ENCODE measurements at places on chromosomes 1 and 21.

DNA sequence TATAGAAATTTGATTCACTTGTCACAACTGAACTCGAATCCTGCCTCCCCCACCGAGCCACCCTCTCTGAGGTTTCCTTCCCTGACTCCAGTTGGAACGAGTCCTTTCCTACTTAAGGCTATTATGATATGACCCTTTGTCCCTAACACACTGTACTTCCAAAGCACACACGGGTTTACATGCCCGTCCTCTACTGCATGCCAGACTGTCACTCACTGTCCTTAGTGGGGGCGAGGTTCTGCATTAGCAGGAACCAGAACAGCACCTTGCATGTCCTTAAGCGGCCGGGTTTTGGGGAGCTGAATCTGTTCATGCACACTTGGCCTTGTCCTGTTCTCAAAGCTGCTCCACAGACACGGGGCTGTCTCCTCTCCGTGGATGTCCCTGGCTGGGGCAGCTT, 164.6 kb upstream of the KCNJ6 start:
- DNase-seq, result no peak

- DNase-seq, result no peak
These were observed 43.5 kb upstream of the JAK1 start for GRCh38 chr1:65009724-65010420.

DNA sequence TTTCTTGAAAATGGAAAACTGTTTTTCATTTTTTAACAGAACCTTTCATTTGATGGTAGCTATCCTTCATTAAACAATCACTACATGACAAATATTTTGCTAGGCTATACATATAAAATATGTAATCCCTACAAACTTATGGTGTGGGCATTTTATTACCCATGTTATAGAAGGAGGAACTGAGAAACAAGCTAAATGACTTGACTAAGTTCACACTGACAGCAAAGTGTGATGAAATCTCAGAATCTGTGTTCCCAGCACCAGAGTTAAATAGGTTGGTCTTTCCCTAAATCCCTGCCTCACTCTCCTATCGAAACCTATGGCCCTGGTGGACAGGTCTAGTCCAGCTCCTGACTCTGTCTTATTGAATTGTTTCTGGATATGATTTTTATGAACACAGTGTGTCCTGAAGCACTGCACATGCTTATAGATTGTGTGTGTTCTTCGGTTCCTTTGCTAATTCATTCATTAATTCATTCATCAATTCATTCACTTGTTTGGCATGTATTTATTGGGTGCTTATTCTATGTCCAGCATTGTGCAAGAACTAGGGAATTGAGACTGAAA, 301.0 kb downstream of the GRIK1 start:
- no peak for DNase-seq

GRCh38 chr1:1832820-1833219, 54.5 kb upstream of the NADK start:
- no peak for DNase-seq

DNA sequence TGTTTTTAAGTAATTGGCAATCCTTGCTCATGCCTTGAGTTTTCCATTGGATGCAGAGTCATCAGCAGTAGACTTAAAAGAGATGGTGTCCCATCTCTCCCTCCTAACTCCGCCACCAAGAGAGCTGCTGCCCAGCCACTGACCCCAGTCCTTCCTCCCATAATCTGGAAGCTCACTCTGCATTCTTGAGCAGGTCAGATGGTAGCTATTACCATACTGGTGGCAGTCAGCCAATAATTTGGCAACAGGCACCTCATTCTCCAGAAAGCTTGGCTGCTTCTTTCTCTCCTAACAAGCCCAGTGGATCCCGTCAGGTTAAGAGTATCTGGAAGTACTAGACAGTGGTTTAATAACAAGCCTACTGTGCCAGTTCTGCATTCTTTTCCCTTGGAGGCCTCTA, 272.1 kb downstream of the ZNF648 start:
- DNase-seq, result no peak

Measured in stimulated activated CD8-positive, alpha-beta memory T cell treated with anti-CD3 and anti-CD28 coated beads, Interleukin-4, amount 100 ng/mL, for 1 hour (primary cell).